Left ventricle myocardium superior (tissue), 1 donor: ENCODE measurements at places on chromosomes 5 and 9. TPM values are rescaled to one million over a fixed set of nuclear protein-coding genes. Genes with fewer than 3 reads are reported as not detected.

MLANA gene
- total RNA-seq = not detected

CCDC127 gene
- 7.7 TPM for total RNA-seq

DNA sequence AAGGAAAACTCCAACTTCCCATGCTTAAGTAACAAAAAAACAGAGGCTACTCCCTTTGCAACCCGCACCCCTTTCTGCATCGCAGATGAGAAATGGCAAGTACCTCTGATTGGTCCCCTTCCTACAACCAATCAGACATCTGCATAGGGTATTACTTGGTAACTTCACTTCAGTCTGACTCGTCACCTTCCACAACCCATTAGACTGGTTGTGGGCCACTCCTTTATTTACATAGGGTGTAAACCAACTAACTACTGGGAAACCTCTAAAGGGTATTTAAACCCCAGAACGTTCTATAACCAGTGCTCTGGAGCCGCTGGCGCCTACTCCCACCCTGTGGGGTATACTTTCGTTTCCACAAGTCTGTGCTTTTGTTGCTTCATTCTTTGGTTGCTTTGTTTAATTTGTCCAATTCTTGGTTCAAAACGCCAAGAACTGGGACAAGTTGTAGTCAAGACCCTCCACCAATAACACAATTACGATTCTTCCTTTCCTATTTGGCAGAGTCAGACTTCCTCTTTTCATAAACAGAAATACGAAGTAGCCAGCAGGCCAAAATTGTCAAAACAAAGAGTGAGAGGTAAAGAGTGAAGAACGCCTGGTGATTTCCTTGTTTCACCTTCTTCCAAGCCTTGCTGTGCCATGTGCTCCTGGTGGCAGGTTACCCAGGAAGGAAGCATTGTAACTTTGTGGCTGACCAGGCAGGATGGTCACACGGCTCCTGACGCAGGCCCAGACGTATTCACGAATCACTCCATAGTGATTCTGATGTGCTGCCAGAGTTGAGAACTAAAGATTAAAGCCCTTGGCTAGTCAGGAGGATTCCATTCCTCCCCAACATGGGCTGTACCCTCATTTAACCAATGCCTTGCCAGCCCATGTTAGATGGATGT lies 477.4 kb downstream of the ARHGEF28 start:
- no peak for DNase-seq

GRM6 gene
- not detected for total RNA-seq
